ENCODE measurements at places on chromosomes 11 and 22. TPM values are rescaled to one million over a fixed set of nuclear protein-coding genes. Genes with fewer than 3 reads are reported as not detected.

Gene PEX26
- total RNA-seq: 43.5 TPM

Gene BAIAP2L2
- total RNA-seq: 1.9 TPM

- peak; percentile 15 for DNase-seq
Measured at GRCh38 chr11:86592659-86593451, 79.6 kb downstream of the ME3 start.

Gene CAPN5
- total RNA-seq: 1.5 TPM

DNA sequence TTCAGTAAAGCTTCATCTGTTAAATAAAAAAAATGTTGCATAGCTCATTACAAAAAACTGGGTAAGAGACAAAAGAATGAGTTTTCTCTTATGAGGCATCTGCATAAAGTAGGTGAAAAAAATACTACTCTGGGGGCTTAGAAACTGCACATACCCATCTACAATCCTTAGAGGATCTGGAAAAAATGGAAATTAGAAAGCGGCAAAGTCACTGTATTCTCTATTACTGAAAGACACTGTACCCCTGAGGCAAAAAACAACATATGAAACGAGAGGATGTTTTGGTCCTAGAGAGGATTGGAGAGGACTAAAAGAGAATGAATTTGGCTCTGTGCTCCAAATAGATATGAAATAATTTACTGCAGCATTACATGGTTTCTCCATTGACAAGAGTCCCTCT, 206.7 kb upstream of the PITPNB start:
- no peak for DNase-seq

- DNase-seq: no peak
Measured at GRCh38 chr22:35621451-35621850, 4.3 kb upstream of the MB start.

Gene PGA4
- total RNA-seq: not detected

DNA sequence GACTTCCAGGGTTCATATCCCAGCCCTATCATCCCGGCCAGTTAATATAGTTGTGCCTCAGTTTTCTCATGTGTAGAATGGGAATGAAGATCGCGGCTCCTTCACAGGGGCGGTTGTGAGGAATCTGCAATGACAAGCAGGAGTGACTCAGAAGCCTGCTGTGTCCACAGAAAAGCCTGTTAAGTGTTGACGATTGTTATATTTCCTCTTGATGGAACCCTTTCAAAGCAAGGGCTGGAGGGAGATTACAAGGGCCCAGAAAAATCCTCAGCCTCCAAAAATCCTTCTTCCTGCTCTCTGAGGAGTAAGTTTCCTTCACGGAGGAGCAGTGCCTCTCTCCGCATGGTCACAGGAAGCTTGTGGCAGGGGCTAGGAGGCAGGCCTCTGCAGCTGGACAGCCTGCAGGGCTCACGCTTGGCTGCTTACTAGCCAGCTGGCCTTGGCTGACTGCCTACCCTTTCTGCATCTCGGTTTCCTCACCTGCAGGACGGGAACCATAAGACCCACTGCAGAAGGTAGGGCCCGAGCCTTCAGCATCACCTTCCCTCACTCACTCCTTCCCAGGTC, 63.4 kb downstream of the CACNG2 start:
- DNase-seq: no peak

DNA sequence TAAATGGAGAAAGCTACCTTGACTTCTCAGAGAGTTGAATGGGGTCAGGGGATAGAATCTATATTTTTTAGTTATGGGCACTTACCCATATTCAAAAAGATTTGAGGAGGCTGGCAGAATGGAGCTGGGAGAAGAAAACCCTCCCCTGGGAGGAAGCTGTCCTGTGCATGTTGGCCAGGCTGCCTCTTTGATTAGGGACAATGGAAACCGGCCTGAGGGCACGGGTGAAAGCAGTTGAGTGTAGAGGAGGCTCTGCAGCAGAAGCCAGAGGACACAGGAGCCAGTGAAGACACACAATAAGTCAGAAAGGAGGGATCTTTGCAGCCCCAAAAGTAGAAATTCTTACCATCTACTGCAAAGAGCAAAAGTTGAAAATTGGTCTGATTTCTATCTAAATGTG, 66.6 kb upstream of the B3GAT1 start:
- no peak for DNase-seq
